AML-193 (cell line): ENCODE measurements at places on chromosomes 7 and 10.

DNA sequence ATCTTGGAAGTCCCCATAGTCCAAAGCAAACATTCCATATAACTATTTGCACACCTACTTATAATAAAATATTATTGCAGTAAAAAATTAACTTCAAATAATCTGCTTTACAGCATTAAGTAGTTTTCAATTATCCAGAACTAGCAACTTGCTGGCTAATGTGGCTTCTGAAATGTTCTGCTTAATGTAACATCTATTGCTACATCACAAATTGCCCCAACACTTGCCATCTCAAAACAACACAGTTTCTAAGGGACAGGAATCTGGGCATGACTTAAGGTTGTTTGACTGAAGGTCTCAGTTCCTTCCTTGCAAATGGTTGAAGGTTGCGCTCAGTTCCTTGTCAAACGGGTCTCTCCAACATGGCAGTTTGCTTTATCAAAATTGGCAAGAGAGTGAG lies 378.5 kb upstream of the SEMA3C start:
- DNase-seq: no peak

DNA sequence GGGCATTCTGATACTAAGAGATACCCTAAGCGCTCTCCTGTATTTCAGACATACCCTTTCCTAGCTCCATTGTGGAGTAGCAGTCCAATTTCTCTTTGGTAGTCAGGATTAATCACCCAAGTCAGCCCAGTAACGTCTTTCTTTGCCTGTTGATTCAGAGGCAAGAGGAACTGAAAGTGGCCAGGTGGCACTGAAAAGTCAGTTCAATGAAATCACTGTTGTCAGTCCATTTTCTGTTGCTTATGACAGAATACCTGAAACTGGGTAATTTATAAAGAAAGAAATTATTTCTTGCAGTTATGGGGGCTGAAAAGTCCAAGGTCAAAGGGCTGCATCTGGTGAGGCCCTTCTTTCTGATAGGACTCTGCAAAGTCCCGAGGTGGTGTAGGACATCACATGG lies 40.2 kb downstream of the ANKRD61 start:
- no peak for DNase-seq

DNA sequence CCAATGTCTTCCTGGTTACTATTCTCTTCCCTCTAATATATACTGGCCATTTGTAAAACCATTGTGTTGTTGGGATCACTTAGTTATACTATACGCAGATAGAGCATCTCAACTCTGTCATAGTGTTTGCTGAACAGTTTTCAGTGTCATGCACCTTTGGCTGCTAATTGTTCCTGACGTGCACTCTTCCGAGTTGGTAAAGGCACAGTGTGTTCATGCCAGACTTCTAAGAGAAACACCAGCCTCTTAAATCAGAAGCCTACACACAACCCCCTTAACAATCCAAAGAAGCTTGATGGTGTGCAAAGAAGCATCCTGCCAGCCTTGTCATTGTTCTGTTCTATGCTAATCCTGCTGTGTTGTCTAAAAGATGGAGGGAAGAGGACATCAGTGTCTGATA lies 131.1 kb downstream of the MAPK8 start:
- DNase-seq: no peak

DNA sequence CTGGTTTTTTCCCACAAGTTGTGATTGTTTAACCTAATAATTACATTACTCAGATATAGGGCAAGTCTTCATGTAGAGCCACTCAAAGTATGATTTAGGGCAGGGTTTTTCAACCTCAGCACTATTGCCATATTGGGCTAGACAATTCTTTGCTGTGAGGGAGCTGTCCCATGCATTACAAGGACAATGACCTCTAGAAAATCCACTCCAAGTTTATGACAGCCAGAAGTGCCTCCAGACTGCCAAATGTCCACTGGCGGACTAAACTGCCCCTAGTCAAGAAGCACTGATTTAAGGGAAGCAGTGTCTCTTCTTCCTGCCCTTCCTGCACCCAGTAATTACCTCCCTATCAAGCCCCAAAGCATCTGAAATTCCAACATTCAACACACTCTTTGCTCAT lies 54.4 kb downstream of the ZNF800 start:
- DNase-seq: no peak

DNA sequence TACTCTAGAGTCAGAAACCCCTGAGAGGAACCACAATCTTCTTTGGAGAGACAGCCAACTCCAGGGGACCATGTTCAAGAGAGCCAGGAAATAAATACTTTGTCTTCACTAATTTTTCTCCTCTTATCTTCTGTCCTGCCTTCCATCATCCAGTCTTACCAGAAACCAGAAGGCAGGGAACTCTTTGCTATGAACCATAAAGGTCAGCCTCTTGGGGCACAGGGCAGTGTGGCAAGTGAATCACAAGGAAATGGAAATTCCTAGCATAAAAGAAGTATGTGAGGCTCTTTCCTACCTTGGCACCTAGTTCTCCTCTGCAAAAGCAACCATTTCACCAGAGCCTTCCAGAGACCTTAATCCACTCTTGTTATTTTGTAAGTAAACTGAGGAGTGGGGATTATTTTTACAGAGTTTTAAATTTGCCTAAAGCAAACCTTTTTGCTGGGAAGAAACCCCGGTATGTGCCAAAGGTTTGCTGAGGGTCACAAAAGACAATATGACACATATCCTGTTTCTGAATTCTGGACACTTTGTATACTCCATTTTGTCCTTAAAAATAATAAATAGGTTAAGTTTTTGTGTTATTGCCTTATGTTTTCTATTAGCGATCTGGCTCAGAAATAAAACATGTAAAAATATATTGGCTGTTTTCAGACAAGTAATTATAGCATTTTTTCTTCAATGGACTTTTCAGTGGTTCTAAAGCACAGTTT lies 87.1 kb downstream of the ADAM22 start:
- no peak for DNase-seq

GRCh38 chr7:152035817-152036216 lies 10.3 kb downstream of the GALNT11 start:
- no peak for DNase-seq
